H1 (cell line): ENCODE measurements at places on chromosomes 7 and 10. TPM values are rescaled to one million over a fixed set of nuclear protein-coding genes. Genes with fewer than 3 reads are reported as not detected.

The CHST15 gene
- 7.4 and 8.8 TPM in 2 replicates for polyA plus RNA-seq

DNA sequence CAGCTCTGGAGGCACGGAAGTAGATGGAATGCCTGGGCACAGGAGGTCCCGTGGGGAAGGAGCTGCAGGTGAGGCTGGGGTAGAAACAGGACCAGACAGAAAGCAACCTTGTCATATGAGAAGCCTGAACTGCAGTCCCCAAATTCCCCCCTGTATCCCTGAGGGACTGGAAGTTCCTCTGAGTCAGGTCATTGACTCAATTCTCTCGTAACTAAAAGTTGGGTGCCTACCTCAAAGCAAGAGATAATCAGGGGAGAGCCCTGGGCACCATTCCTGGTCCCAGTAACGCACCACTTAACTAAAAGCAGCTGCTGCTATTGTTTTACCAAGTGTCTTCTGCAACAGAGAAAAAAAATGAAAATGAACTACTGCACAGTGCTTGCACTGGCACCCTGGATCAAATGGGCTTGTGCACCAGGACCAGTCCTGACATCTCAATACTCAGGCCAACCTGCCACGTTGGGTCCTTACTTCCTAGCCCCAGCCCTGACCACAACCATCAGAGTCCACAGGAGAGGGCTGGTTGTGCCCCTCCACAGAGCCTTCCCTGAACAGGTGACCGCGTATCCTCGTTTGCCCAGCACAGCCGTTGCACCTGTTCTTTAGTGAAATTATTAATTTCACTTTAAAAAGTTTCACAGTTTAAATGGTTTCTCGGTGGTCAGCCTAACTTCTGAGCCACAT is 79.3 kb downstream of the GRID1 start:
- DNase-seq: no peak

The MET gene
- 3.5 TPM in 2 replicates for polyA plus RNA-seq

The FFAR4 gene
- polyA plus RNA-seq: 0.05 TPM in 1 of 2 replicates, not detected in the other

The TFR2 gene
- polyA plus RNA-seq: 4.6 and 6.0 TPM in 2 replicates

The GGCT gene
- polyA plus RNA-seq: 47.7 and 50.0 TPM in 2 replicates

DNA sequence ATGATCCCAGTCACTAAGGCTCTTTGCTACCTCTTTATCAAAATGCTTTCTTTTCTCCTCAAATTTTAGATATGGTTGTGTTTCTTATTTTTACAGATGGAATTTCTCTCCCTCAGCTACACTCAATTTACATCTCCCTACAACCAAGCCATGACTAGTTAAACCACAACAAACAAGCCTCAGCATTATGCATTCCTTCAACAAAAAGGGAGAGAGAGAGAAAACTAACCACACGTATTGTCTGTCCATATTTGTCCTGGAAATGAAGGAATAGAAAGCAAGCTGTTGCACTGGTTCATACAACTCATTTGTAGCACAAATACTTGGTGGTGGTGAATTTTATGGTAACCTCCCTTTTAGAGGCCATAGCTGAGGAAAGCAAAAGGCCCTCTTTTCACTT is 286.4 kb downstream of the AHR start:
- no peak for DNase-seq

DNA sequence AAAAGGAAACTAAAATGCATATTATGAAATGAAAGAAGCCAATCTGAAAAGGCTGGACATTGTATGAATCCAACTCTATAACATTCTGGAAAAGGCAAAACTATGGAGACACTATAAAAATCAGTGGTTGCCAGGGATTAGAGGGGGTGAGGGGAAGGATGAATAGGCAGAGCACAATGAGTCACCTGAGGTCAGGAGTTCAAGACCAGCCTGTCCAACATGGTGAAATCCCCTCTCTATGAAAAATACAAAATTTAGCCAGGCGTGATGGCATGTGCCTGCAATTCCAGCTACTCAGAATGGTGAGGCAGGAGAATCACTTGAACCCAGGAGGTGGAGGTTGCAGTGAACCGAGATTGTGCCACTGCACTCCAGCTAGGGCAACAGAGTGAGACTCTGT is 324.8 kb upstream of the PHYHIPL start:
- DNase-seq: no peak

The ITPRID1 gene
- 0.03 and 0.09 TPM in 2 replicates for polyA plus RNA-seq

The ACHE gene
- polyA plus RNA-seq: 1.4 and 2.8 TPM in 2 replicates

The BCL7B gene
- 42.1 and 44.6 TPM in 2 replicates for polyA plus RNA-seq

DNA sequence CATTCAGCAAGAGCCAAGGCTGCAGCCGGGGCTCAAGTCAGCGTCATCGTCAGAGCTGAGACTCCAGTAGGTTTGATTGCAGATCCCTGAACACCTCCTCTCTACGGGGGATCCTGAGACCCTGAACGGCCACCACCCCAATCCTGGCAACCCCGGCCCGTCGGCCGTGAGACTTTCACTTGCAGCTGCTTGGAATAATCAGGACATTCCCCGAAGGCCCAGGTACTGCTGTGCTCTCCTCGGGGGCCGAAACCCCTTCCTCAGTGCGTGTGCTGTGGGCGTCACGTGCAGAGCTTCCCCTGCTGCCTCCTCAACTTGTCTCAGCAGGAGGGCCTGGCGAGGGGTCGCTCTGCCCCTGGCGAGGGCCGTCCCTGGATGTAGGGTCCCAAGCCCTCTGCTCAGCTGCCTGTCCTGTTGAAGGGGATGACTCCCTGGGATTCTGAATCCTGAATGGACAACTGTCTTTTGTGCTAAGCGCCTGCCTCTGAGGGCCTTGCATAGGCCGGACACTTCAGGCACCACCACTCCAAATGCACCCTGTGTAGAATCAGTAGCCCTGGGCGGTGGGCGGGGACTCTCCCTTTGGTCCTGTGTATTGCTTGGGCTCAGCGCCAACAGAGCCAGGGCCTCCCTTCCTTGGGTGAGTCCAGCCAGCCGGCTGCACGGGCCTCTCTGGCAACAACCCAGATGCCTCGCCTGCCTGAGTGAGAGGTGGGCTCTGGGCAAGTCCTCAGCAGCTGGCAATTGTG is 63.8 kb upstream of the EBF3 start:
- no peak for DNase-seq

DNA sequence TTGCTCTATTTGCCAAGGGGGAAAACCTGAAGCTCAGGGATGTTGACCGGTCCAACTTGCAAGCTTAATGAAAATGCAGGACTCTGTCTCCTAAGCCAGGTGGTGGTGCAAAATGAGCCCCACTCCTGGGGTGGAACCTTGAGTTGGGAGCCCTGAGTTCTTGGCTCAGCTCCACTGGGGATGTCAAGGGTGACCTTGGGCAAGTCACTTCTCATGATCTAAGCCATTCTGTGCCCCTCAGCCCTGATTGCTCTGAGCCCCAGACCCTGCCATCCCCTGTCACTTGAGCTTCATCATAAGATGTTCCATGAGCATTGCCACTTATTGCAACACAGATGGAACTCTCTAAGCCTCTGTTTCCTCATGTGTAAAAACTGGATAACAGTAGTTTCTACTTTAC is 33.9 kb downstream of the MYL10 start:
- no peak for DNase-seq

The PTF1A gene
- not detected in 2 replicates for polyA plus RNA-seq

GRCh38 chr10:111837985-111838384 is 345.6 kb downstream of the GPAM start:
- no peak for DNase-seq

- DNase-seq: no peak
These were observed 7.2 kb downstream of the ITIH5 start for GRCh38 chr10:7659560-7659959.

DNA sequence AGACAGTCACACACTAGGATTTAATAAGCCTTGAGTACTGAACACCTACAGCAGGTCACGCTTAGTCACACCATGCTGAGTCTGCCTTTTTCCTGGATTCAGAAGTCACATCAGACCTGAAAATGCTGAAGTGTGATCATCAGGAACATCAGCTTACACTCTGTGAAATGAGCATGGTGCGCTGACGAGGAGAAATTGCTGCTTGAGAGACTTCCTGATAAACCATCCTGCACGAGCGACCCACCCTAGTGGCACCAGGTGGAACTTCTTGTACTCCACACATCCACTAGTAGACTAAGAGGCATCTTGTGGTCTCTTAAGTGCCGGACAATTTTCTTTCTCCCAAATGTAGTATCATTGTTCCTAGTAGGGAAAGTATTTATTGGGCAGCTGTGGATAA is 51.8 kb upstream of the MRLN start:
- peak; percentile 61 for DNase-seq

DNA sequence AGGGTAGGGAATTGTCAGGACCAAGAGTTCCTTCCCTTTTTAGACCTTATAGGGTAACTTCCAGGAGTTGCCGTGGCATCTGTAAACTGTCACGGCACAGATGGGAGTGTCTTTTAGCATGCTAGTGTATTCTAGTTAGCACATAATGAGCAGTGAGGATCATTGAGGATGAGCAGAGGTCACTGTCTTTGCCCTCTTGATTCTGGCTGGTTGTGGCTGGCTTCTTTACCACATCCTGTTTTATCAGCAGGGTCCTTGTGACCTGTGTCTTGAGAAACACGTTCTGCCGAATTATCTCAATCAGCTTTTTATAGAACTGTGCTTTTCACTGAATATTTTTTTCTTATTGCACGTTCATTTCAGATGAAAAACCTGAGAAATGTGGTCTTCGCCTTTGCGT is 41.5 kb downstream of the MINPP1 start:
- no peak for DNase-seq

GRCh38 chr7:82015751-82016150 is 245.9 kb upstream of the HGF start:
- DNase-seq: no peak

The SPRN gene
- 0.23 and 0.30 TPM in 2 replicates for polyA plus RNA-seq

The HILPDA gene
- 59.5 and 80.0 TPM in 2 replicates for polyA plus RNA-seq

GRCh38 chr7:111953611-111954010 is 252.6 kb downstream of the DOCK4 start:
- DNase-seq: no peak

The FAM221A gene
- polyA plus RNA-seq: 22.0 and 39.0 TPM in 2 replicates

- DNase-seq: no peak
These were observed 213.9 kb downstream of the DYNC1I1 start for GRCh38 chr7:95986178-95986764.

GRCh38 chr10:7378602-7379403 is 32.0 kb downstream of the SFMBT2 start:
- DNase-seq: no peak

The HABP2 gene
- polyA plus RNA-seq: not detected in 2 replicates

GRCh38 chr7:143499246-143499645 is 21.6 kb downstream of the TAS2R41 start:
- DNase-seq: no peak

DNA sequence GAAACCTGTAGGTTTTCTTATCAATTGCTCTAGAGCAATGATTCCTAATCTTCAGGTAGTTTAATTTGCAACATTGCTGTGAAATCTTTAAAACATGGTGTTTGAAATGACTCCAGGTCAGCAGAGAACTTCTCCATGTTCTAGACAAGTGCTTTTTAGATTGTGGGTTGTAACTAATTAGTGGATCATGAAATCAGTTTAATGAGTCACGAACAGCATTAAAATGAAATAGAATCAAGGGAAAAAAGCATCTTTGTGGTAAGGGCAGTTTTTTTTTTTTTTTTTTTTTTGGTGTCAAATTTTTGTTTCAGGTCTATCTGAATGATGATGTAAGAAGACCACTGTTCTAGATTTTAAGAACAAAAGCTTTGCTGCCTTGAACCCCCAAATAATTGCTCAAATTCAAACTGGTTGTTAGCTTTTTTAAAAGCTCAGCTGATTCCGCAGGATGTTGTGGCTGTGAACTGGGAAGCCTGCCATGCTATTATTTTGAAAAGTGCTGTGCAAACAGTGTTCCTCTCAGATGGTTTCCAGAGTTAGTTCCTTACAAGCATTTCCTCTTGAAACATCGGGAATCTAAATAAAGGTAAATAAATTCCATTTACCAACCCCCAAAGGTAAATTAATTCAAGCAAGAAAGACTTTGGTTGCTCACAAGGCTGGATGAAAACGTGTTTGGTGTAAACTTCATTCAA is 13.1 kb upstream of the PDK4 start:
- no peak for DNase-seq

The ANKRD7 gene
- not detected in 2 replicates for polyA plus RNA-seq

GRCh38 chr10:100138921-100139496 is 46.8 kb downstream of the ERLIN1 start:
- no peak for DNase-seq

The C10orf62 gene
- polyA plus RNA-seq: 0.05 TPM in 1 of 2 replicates, not detected in the other

GRCh38 chr7:112080978-112081377 is 125.2 kb downstream of the DOCK4 start:
- DNase-seq: no peak

GRCh38 chr10:50432211-50433009 is 181.1 kb upstream of the ASAH2 start:
- DNase-seq: no peak

The AASS gene
- polyA plus RNA-seq: 203 and 207 TPM in 2 replicates

The DNAH11 gene
- 1.5 and 1.8 TPM in 2 replicates for polyA plus RNA-seq

DNA sequence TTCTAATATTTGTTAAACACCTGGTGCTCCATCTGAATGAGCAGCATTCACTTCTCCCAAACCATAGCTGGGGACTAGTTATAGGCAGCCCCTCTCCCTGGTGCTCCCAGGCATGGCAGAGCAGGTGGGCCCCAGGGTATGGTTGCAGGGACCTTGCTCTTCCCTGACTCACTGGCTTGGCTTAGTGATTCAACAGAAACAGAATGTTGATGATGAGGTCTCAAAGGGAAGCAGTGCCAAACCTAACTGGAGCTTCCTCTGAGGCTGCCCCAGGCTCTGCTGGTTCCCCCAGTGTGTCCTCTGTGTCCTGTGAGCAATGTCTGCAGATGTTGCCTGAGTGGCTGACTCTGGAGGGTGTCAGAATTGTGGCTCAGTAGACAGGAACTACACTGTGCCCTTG is 3.7 kb downstream of the GPR26 start:
- no peak for DNase-seq

DNA sequence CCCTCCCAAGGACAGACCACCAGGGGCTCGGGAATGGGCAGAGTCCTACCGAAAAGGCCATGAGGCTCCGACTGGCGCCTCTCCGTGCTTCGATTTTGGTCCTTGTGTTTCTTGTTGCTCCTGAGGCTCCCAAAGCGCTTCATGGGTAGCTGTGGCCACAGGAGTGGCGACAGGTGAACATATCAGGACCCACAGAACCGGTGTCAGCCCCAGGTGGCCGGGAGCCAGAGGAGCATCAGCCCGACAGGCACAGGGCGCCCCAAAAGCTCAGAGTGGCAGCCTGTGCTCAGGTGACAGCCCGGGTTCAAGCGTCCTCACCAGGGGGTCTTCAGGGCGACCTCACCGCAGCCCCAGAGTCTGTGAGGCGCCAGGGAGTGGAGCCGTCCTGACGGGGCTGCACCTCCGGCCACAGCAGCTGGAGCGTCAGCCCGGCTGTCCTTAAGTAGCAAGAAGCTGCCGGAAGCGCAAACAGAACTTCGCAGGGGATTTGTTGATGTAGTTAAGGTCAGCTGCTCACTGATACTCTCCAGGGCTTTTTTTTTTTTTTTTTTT is 141.0 kb downstream of the PRKAG2 start:
- no peak for DNase-seq

The ELMO1 gene
- polyA plus RNA-seq: 14.1 and 21.0 TPM in 2 replicates

- no peak for DNase-seq
These were observed 26.4 kb downstream of the FBXW4 start for GRCh38 chr10:101668566-101668965.

The AGR3 gene
- polyA plus RNA-seq: not detected in 2 replicates

- no peak for DNase-seq
These were observed 2.6 kb upstream of the TNS3 start for GRCh38 chr7:47584536-47584895.

GRCh38 chr10:102555781-102556328 is 52.1 kb downstream of the SUFU start:
- no peak for DNase-seq

The CYP3A4 gene
- not detected in 2 replicates for polyA plus RNA-seq

- no peak for DNase-seq
These were observed 225.4 kb downstream of the ZMYND11 start for GRCh38 chr10:360653-361052.
